ENCODE measurements at places on chromosomes 12 and 14. TPM values are rescaled to one million over a fixed set of nuclear protein-coding genes. Genes with fewer than 3 reads are reported as not detected.
A peak's percentile ranks its signal among the peaks of the same experiment; 100 is the strongest.

DNA sequence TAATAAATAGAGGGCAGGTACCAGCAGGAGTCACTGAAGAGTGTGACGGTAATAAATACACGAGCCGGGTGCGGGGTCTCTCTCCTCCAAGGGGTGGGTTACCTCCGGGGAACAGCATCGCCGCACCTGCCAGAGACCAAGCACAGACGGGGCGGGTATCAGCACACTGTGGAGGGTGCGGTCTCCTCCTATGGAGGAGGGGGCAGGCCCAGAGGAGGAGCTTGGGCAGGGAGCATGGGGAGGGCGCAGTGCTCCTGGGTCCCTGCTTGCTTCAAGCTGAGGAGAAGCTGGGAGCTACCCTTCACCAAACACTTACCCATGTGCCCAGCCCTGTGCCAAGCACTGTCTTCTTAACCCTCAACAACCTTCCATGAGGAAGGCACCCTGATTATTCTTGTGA is 12.8 kb downstream of the PGF start:
- peaks cover 13% of the 10 kb centered on the region for H3K4me1 ChIP-seq
- H3K36me3 ChIP-seq: no peaks in the 10 kb centered on the region

NKX2-1 gene
- total RNA-seq: not detected

FITM1 gene
- 1.2 TPM for total RNA-seq

DNA sequence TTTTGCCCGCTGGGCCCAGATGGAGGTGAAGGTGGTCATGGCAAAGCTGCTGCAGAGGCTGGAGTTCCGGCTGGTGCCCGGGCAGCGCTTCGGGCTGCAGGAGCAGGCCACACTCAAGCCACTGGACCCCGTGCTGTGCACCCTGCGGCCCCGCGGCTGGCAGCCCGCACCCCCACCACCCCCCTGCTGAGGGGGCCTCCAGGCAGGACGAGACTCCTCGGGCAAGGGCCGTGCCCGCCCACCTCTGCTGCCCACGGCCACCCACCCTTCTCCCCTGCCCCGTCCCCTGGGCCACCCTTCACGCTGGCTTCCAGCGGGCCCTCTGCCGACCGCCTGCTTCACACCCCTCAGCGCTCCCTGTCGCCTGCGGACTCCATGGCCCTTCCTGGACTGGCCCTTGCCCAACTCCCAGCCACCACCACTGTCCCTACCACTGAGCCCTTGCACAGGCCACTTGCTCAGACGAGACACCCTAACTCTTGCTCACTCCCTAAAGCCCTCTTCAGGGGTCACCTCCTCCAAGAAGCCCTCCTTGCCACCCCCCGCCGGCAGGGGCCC is 42.5 kb downstream of the CYP46A1 start:
- no peaks in the 10 kb centered on the region for H3K27me3 ChIP-seq
- peak; percentile 12 for DNase-seq
- peaks cover 2% of the 10 kb centered on the region for H3K4me1 ChIP-seq
- H3K27ac ChIP-seq: no peak overlapping the region
- no peaks in the 10 kb centered on the region for H3K36me3 ChIP-seq

DNA sequence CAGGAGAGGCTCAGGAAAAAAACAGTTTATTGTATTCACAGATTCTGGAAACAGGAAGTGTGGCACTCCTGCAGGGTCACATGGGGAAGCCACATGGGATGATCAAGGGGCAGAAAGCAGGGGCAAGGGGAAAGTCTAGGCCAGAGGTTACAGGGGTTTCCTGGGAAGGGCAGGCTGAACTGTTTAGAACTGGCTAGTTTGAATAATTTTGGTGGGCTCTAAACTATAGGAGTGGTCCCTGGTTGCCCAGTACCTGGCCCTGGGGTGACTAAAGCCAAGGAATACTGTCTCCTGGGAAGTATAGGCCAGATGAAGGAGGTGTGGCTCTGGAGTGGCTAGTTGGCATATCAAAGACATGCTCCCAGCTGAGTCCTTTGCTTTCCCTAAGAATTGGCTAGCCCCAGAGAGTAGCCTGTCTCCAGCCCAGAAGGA is 169.2 kb downstream of the SLC41A2 start:
- H3K27ac ChIP-seq: no peak overlapping the region
- H3K27me3 ChIP-seq: no peaks in the 10 kb centered on the region
- DNase-seq: no peak
- no peak overlapping the region for H3K4me3 ChIP-seq
- peaks cover 5% of the 10 kb centered on the region for H3K4me1 ChIP-seq

PDE3A gene
- total RNA-seq: 7.2 TPM

DNA sequence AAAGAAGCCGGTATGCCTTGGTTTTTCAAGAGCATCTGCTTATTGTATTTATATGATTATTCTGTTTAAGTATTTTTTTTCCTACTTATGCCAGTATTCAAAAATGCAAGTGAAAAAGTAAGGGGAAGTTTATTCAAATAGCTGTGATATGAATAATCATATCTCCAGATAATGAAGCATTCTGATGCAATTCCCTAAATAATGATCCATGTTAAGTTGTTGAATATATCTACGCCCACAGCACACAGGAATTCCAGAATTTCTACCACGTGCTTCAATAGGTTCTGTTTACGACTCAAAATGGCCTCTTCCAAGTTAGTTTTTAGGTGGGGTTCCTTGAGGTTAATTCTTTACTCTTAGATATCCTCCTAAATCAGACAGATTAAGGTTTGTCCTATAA is 208.3 kb downstream of the NAV3 start:
- no peak for DNase-seq
- no peaks in the 10 kb centered on the region for H3K4me1 ChIP-seq
- H3K36me3 ChIP-seq: no peaks in the 10 kb centered on the region
- H3K4me3 ChIP-seq: no peak overlapping the region
- H3K27ac ChIP-seq: no peak overlapping the region

DNA sequence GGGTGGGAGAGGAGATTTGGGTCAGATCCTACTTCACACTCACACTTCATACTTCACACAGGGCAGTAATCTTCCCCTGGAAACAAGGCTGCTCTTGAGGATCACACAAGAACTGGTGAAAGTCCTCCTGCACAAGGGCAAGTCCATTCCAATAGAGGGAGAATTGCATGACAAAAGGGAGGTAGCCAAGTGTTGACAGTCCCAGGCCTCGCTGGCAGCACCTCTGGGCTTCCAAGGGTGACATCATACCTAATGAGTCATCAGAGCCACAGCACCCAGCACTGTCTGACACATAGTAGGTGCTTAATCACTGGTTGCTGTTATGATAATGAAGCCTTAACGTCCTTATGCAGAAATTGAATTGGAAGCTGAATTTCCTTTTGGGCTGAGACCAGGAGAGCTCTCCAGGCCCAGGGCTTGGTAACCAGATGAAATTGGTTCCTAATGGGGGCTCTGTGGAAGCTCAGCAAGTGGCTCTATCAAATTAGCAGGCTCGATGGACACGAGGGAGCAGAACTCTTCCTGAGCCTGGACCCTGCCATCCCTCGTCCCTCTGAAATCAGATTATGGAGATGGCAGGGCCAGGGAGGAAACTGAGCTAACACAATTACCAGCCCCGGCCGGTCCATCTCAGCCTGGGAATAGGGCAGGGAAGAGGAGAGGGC is 58.8 kb upstream of the ACTN1 start:
- no peak overlapping the region for H3K27ac ChIP-seq
- H3K4me1 ChIP-seq: peaks cover 3% of the 10 kb centered on the region
- H3K4me3 ChIP-seq: no peak overlapping the region
- no peaks in the 10 kb centered on the region for H3K27me3 ChIP-seq

BHLHE41 gene
- 42.8 TPM for total RNA-seq

DNA sequence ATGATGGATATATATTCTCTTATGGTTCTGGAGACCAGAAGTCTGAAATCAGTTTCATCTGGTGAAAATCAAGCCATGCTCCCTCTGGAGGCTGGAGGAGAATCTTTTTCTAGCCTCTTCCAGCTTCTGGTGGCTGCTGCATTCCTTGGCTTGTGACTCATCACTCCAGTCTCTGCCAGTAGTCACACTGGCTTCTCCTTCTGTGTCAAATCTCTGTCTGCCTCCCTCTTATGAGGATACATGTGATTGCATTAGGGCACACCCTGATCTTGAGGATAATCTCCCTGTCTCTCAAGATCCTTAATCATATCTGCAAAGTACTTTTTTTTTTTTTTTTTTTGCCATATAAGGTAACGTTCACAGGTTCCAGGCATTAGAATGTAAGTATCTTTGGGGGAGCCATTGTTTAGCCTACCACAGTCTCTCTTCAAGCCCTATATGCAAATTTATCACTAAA is 17.7 kb downstream of the DNAL1 start:
- H3K36me3 ChIP-seq: no peaks in the 10 kb centered on the region
- H3K27me3 ChIP-seq: no peaks in the 10 kb centered on the region
- DNase-seq: no peak
- no peak overlapping the region for H3K4me3 ChIP-seq

DNA sequence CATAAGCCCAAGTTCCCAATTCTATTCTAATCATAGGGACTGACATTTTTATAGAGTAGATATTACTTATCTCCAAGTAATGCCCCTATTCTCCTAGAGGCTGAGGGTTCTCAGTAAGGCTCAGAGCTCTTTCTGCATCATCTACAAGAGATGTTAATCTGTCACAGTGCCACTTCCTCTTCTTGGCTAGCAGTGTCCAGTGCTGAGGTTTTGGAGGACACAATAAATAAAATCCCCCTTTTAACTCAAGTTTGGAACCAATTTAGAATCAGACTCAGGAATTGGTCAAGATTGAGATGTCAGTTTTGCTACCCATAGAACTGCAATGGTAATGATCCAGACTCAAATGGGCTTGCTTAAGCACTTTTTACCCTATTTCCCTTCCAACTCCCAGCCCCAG is 154.1 kb upstream of the ARID2 start:
- no peak overlapping the region for H3K27ac ChIP-seq
- no peak for DNase-seq
- H3K36me3 ChIP-seq: no peaks in the 10 kb centered on the region

DNA sequence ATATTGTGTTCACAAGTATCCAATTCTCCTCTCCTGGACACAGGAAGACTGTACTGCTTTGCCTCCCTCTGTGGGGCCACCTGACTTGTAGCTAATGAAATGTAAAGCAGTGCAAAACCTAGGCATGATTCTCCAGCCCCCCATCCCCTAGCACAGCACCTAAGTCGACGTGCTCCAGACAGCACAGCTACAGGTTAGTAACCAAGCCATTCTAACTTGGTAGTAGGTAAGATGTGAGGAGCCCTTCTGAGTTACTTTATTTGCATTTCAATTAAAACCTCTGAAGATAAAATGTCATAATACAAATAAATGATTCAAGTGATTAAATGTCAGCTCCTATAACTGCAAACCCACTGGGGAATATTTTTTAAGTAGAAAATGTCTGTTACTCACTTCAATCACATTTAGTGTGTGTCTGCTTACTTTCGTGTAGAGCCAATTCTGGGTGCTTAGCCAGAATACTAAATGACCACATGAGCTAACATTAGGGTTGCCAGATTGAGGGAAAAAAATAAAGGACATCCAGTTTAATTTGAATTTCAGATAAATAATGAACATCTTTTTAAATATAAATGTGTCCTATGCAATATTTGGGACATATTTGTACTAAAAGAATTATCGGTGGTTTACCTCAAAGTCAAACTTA is 64.8 kb upstream of the HIF1A start:
- no peak overlapping the region for H3K27ac ChIP-seq
- H3K4me1 ChIP-seq: no peaks in the 10 kb centered on the region
- H3K27me3 ChIP-seq: no peaks in the 10 kb centered on the region
- no peaks in the 10 kb centered on the region for H3K36me3 ChIP-seq
- DNase-seq: no peak
- H3K4me3 ChIP-seq: no peak overlapping the region

PRB2 gene
- total RNA-seq: not detected

DNA sequence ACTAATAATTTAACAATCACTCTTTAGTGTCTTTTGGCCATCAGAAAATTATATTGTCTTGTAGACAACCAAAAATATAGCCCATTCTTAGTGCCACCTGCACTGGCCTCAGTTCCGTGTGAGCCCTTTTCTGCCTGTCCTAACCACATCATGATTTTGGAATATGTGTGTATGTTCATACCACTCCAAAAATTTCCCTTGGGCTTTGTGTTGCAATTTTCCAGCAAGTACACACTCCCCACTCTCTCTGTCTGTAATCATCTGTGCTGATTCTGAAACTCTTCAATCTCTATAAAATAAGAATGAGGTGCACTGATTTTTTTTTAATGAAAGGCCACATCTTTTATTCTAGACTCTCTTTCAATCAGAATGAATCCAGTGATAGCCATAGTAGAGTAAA is 196.0 kb downstream of the PIK3C2G start:
- no peak overlapping the region for H3K27ac ChIP-seq
- no peaks in the 10 kb centered on the region for H3K27me3 ChIP-seq
- DNase-seq: no peak
- no peaks in the 10 kb centered on the region for H3K36me3 ChIP-seq

MANSC4 gene
- 0.20 TPM for total RNA-seq

DNA sequence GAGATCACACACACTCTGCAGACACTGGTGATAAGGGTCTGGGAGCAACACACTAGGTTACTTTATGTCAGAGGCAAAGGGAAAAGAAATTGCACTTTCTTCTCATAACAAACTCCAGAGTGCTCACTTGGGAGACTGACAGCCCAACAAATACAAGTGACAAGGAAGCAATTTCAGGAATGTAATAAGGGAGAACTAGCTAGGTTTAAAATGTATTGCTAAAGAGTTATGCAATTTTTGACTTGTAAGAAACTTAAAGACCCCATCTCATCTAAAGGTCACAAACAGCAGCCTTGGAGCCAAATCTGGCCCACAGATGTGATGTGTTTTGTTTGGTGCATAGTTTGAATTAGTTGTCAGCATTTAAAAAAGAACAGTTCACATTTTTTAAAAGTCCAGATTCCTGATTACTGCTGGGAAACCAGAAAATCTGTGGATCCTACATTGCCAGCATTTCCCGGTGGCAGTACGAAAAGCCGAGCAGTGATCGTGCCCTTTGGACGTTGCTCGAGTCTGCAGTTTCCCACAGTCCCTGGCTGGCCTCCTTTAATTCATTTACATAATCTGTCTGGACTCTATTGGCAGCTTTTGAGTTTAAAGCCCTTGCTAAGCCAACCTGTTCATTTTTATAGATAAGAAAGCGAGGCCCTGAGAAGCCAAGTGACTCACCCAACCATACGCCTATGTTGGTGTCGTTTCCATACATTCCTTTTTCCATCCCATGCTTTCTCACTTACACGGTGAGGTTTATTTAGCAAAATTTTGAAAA is 42.0 kb upstream of the ETV6 start:
- no peak overlapping the region for H3K4me3 ChIP-seq
- H3K4me1 ChIP-seq: peaks cover 3% of the 10 kb centered on the region
- no peaks in the 10 kb centered on the region for H3K27me3 ChIP-seq
- H3K27ac ChIP-seq: no peak overlapping the region

GRCh38 chr12:99130808-99131553 is 485.9 kb downstream of the APAF1 start:
- no peak overlapping the region for H3K27ac ChIP-seq
- DNase-seq: no peak
- H3K4me1 ChIP-seq: no peaks in the 10 kb centered on the region
- H3K27me3 ChIP-seq: no peaks in the 10 kb centered on the region
- no peaks in the 10 kb centered on the region for H3K36me3 ChIP-seq

GRCh38 chr14:94337274-94337673 is 14.1 kb upstream of the SERPINA6 start:
- H3K27me3 ChIP-seq: no peaks in the 10 kb centered on the region
- no peak for DNase-seq
- H3K4me3 ChIP-seq: no peak overlapping the region
- peaks cover 3% of the 10 kb centered on the region for H3K4me1 ChIP-seq

DNA sequence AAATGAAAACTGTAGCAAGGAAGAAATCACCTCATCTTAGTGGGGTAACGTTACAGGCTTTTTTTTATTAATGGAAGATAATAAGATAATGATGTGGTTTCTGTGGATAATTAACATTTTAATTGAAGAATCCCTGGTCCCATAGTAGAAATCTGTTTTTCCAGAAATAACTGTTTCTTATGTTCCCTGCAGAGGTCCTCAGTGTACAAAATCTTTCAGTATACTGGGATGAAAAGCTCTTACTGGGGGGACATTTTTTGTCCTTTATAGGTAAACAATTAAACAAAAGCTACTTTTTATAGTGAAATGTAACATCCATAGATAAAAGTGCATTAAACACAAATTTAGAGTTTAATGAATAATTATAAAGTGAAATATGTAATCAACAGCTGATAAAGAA is 312.2 kb downstream of the ATXN7L3B start:
- H3K36me3 ChIP-seq: no peaks in the 10 kb centered on the region

CCDC85C gene
- 13.1 TPM for total RNA-seq

Measured in ovary (tissue), 10 donors.